Left renal cortex interstitium (tissue), 4 donors: ENCODE measurements at places on chromosomes 4 and X.

GRCh38 chr4:105022811-105023667 lies 123.6 kb upstream of the TET2 start:
- no peak for DNase-seq

- no peak for DNase-seq
These were observed 186.9 kb upstream of the SPOCK3 start for GRCh38 chr4:167421201-167421600.

DNA sequence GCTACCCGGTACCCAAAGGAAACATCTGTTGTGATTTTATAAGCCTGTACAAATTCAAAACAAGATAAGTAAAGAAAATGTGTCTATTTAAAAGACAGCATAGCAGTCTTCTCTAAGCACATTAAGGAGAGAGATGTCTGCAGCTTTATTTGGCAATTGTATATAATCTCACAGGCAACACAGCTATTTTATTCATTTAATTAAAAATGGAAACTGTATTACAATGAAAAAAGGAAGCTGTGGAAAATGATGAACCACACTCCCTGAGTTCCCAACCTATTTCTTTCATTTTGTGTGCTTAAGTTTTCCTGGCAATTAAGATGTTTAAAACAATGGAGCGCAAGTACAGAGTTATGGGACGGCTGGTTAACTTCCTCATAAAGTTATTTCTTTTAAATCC lies 78.4 kb downstream of the CBLL2 start:
- DNase-seq, result no peak

- DNase-seq, result no peak
These were observed 16.5 kb upstream of the PDCL2 start for GRCh38 chr4:55608591-55608990.

DNA sequence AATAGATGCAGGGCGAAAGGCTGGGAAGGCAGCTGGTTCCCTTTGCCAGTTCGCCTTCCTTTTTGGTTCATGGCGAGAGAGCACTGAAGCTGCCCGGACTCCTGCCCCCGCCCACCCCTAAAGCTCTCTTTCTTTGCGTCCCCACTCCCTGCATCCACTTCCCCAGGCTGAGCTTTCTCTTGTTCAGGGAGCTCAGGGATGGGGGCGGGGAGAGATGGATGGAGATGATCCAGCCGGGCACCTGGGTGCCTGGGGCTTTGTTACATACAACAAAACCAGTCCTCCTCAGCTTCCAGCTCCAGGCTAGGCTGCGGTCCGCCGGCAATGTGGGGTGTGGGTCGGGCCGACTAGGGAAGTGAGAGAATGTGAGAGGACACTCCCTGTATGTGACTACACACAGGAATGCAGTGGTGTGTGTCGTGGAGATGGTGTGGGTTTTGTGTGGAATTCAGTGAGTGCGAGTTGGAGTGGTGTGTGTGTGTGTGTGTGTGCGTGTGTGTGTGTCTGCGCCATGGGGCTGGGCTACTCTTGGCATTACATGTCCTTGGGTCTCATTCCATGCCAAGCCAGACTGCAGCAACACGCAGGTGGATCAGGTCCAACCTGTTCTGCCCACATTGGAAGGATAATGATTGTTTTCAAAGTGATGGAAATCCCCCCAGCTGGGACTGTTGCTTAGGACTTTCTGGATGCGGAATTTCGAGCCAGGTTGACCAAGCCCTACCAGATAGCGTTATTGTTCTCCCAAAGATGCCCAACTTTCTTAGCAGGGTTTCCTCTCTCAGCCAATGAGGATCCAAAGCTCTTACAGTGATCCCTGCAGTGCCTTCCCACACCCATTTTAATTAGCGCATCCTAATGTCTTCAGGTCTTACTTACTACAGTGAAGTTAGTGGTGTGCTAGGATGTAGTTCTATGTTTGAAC lies 149.4 kb upstream of the CHRDL1 start:
- DNase-seq, result no peak

DNA sequence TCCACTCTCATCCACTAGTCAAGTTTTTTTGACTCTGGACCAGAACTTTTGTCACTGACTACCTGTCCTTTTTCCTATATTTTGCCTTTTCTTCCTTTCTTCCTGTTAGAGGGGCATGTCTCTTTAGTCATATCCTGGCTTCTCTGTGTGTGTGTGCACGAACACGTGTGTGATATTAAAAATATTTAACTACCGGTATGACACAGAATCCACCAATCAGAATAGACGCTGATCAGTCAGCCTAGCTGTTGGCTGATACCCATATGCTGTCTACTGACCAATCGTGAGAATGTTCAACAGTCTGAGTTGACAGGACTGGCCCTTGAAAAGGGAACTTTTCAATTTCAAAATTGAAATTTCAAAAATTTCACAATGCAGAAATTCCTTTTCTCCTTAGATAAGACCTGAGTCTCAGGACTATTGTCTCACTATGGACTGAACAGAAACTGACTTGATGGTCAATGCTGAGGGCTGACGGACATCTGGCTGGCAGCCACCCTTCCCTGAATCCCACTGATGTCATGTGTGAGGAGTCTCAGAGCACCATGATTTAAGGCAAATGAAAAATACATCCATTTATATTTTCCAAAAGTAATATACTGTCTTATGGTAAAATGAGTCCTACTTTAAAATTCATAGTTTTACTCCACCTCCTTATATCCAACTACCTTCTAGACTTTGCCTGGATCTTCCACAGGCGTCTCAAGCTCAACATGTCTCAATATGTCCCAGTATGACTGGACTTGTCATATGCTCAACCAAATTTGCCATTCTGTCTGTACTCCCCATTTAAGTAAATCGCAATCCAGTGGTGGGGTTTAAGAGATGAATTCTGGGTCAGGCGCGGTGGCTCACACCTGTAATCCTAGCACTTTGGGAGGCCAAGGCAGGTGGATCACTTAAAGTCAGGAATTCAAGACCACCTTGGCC lies 78.0 kb downstream of the CHRNA9 start:
- no peak for DNase-seq

DNA sequence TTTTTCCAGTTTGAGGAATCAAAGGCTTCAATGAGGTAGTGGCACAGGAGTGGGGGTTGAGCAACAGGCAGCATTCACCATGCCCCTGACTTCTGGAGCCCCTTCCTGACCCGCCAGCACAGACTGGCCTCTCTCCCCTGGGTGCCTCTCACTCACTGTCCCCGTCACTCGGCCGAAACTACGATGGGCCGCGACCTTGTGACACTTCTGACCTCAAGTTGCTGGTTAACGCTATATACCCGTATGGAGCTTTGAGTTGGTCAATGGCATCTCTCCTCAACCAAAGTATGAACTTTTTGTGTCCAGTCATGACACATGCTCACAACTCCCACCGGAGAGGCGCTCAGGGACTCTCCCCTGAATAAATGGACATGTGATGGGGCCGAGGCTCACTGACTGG lies 72.1 kb downstream of the IRF2 start:
- DNase-seq, result no peak

- peak; percentile 32 for DNase-seq
These were observed 206.2 kb downstream of the TENM3 start for GRCh38 chr4:182449186-182449929.
